Ureter (tissue), 1 donor: ENCODE measurements at places on chromosomes 3 and 15. TPM values are rescaled to one million over a fixed set of nuclear protein-coding genes. Genes with fewer than 3 reads are reported as not detected.

Gene ARHGAP31
- 25.4 TPM for total RNA-seq

Gene BOC
- total RNA-seq, result 79.6 TPM

Gene KLF15
- total RNA-seq, result 18.9 TPM

Gene MGLL
- total RNA-seq, result 75.1 TPM

Gene LRRIQ4
- total RNA-seq, result not detected

Gene ZMYND10
- 0.26 TPM for total RNA-seq

Gene COL6A5
- total RNA-seq, result not detected

Gene UACA
- total RNA-seq, result 61.8 TPM

Gene GOLGA8G
- total RNA-seq, result not detected

Gene TCAIM
- 40.6 TPM for total RNA-seq

Gene CTSH
- 705 TPM for total RNA-seq

Gene DNAH12
- total RNA-seq, result 0.70 TPM

Gene OR5H15
- not detected for total RNA-seq

Gene TM6SF1
- total RNA-seq, result 8.7 TPM

Gene PDE8A
- total RNA-seq, result 67.4 TPM

Gene TRAIP
- total RNA-seq, result 2.0 TPM

Gene GABRG3
- total RNA-seq, result 1.6 TPM

Gene ERICH6
- total RNA-seq, result 0.36 TPM

Gene FAIM
- 13.7 TPM for total RNA-seq

Gene PARP15
- 3.9 TPM for total RNA-seq

Gene CPNE4
- 1.9 TPM for total RNA-seq

Gene SLC41A3
- total RNA-seq, result 72.0 TPM

Gene DNAH1
- total RNA-seq, result 16.6 TPM

Gene SLC6A20
- not detected for total RNA-seq

Gene REC114
- total RNA-seq, result not detected

Gene C3orf22
- total RNA-seq, result not detected
